Activated naive CD4-positive, alpha-beta T cell treated with anti-CD3 and anti-CD28 coated beads for 36 hours (primary cell): ENCODE measurements at places on chromosomes 3 and 15. TPM values are rescaled to one million over a fixed set of nuclear protein-coding genes. Genes with fewer than 3 reads are reported as not detected.

Gene AGBL1
- total RNA-seq = not detected

Gene GXYLT2
- not detected for total RNA-seq

Gene WDR93
- total RNA-seq = not detected

Gene PTX3
- not detected for total RNA-seq

Gene MEX3B
- total RNA-seq = 0.57 TPM

Gene CLRN1
- not detected for total RNA-seq

Gene STRIT1
- not detected for total RNA-seq

Gene GOLGA8J
- total RNA-seq = not detected

- H3K4me1 ChIP-seq = no peaks in the 10 kb centered on the region
- no peaks in the 10 kb centered on the region for H3K36me3 ChIP-seq
- H3K27ac ChIP-seq = no peak overlapping the region
- no peaks in the 10 kb centered on the region for H3K27me3 ChIP-seq
- H3K4me3 ChIP-seq = no peak overlapping the region
These were observed 371.3 kb downstream of the EPHB1 start for GRCh38 chr3:135166266-135166825.

GRCh38 chr3:10928407-10928960, 64.1 kb upstream of the SLC6A1 start:
- H3K4me3 ChIP-seq = no peak overlapping the region
- no peaks in the 10 kb centered on the region for H3K36me3 ChIP-seq
- H3K4me1 ChIP-seq = no peaks in the 10 kb centered on the region
- no peak overlapping the region for H3K27ac ChIP-seq
- no peaks in the 10 kb centered on the region for H3K27me3 ChIP-seq

- H3K27ac ChIP-seq = no peak overlapping the region
- H3K36me3 ChIP-seq = no peaks in the 10 kb centered on the region
- no peak overlapping the region for H3K4me3 ChIP-seq
- H3K4me1 ChIP-seq = peaks cover 4% of the 10 kb centered on the region
- DNase-seq = no peak
These were observed 49.7 kb upstream of the UMPS start for GRCh38 chr3:124680521-124680920.

- H3K27ac ChIP-seq = no peak overlapping the region
- peaks cover 6% of the 10 kb centered on the region for H3K4me1 ChIP-seq
- no peak overlapping the region for H3K4me3 ChIP-seq
- H3K27me3 ChIP-seq = no peaks in the 10 kb centered on the region
These were observed 272.8 kb downstream of the BBX start for GRCh38 chr3:107795514-107796094.

- H3K4me1 ChIP-seq = peaks cover 14% of the 10 kb centered on the region
- no peak for DNase-seq
- H3K36me3 ChIP-seq = no peaks in the 10 kb centered on the region
- H3K27ac ChIP-seq = no peak overlapping the region
- peak overlapping the region; percentile 48 for H3K4me3 ChIP-seq
These were observed 65.6 kb upstream of the POLG start for GRCh38 chr15:89400116-89400781.

GRCh38 chr15:55514414-55514850, 6.4 kb upstream of the DNAAF4 start:
- no peak for DNase-seq
- H3K27me3 ChIP-seq = peaks cover 2% of the 10 kb centered on the region
- no peaks in the 10 kb centered on the region for H3K4me1 ChIP-seq
- no peaks in the 10 kb centered on the region for H3K36me3 ChIP-seq
- no peak overlapping the region for H3K4me3 ChIP-seq
- H3K27ac ChIP-seq = no peak overlapping the region

- H3K27me3 ChIP-seq = peaks cover 34% of the 10 kb centered on the region
- peaks cover 3% of the 10 kb centered on the region for H3K4me1 ChIP-seq
- H3K36me3 ChIP-seq = no peaks in the 10 kb centered on the region
- no peak for DNase-seq
These were observed 989 bp upstream of the VGLL3 start for GRCh38 chr3:86991840-86992435.

GRCh38 chr3:177364236-177364635, 167.0 kb upstream of the TBL1XR1 start:
- no peaks in the 10 kb centered on the region for H3K36me3 ChIP-seq
- no peaks in the 10 kb centered on the region for H3K27me3 ChIP-seq
- H3K4me1 ChIP-seq = peaks cover 23% of the 10 kb centered on the region
- H3K27ac ChIP-seq = no peak overlapping the region
- no peak for DNase-seq

DNA sequence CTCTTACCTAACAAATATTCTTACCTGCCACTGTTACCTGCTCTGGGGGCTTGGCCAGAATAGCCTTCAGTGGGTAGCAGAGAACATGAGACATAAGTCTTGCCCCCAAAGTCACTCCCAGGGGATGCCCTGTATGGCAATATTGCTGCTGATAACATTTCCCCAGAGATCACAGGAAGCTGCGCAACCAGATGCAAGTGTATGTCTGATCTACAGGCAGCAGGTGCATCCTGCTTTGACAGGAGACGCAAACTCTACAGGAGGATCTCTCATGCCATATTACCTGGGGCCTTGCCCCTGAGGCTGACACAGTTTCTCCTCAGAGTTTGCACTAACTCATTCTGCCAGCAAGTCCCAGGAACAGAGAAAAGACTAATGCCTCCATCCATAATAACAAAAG, 174.4 kb upstream of the LPP start:
- H3K27me3 ChIP-seq = no peaks in the 10 kb centered on the region
- peaks cover 50% of the 10 kb centered on the region for H3K4me1 ChIP-seq
- H3K27ac ChIP-seq = no peak overlapping the region
- peak; percentile 54 for DNase-seq
- no peak overlapping the region for H3K4me3 ChIP-seq

GRCh38 chr15:50552238-50552637, 5.8 kb upstream of the USP50 start:
- no peak for DNase-seq
- peaks cover 2% of the 10 kb centered on the region for H3K4me1 ChIP-seq
- H3K27ac ChIP-seq = no peak overlapping the region

GRCh38 chr3:63387568-63387967, 109.5 kb downstream of the SYNPR start:
- no peaks in the 10 kb centered on the region for H3K36me3 ChIP-seq
- H3K27me3 ChIP-seq = no peaks in the 10 kb centered on the region
- DNase-seq = no peak
- no peak overlapping the region for H3K4me3 ChIP-seq
- H3K27ac ChIP-seq = no peak overlapping the region

- peaks cover 7% of the 10 kb centered on the region for H3K4me1 ChIP-seq
- H3K27ac ChIP-seq = no peak overlapping the region
- no peak for DNase-seq
- H3K27me3 ChIP-seq = peaks cover 2% of the 10 kb centered on the region
- H3K36me3 ChIP-seq = no peaks in the 10 kb centered on the region
These were observed 82.7 kb upstream of the LRIG1 start for GRCh38 chr3:66583424-66584040.

DNA sequence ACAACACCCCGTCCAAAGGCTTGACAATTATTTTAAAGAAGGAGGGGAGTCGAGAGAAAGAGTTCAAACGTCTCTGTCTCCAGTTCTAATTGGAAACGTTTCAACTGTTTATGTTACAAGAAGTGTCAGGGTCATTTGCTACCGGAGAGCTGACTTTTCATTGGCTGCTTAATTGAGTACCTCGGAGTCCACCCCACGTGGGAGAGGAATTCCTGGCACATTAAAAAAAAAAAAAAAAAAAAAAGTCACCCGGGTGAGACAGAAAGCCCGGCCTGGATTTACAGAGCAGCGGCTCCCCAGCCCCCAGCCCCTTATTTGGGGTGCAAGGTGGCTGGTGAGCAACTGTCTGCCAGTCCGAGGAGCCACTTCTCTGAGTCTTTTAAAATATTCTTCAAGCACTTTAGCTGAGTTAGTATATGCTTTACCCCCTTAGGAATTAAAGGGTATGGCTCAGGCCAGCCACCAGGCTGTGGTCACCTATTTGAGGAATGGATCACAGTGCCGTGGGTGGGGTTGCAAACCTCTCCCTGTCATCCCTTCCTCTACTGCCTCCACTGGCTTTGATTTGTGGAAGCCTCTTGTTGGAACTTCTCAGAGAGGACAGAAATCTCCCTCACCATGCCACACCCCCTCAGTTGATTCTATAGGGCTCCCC, 3.9 kb upstream of the TLE3 start:
- H3K27ac ChIP-seq = no peak overlapping the region
- no peak for DNase-seq
- peaks cover 2% of the 10 kb centered on the region for H3K36me3 ChIP-seq
- peaks cover 14% of the 10 kb centered on the region for H3K4me1 ChIP-seq
- no peak overlapping the region for H3K4me3 ChIP-seq
